Endothelial cell (in vitro differentiated cells): ENCODE measurements at places on chromosomes 2 and 18.

- no peak for DNase-seq
Measured at GRCh38 chr18:8484951-8485350, 124.3 kb upstream of the RAB12 start.

- no peak for DNase-seq
Measured at GRCh38 chr2:235024191-235024860, 72.5 kb downstream of the SH3BP4 start.

- no peak for DNase-seq
Measured at GRCh38 chr18:50401888-50402287, 27.0 kb downstream of the SKA1 start.

- DNase-seq = no peak
Measured at GRCh38 chr2:152549423-152549822, 167.8 kb downstream of the PRPF40A start.

DNA sequence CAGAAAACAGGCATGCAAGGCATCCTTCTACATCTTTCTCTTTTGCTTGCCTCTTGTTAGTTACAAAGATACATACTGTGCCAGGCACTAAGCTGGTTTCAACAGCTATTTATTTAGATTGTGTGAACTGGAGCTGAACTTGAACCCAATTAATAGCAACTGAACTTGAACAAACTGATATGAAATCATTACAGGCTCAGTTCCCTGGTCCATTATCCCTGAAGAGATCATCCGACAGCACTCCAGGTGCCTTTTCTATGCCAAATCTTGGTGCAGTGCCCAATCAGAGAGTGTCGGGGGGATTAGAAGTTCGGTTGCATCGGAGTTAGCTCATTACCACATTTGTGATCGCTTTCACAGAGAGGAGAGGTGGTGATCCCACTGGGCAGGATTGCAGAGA is 477.6 kb downstream of the PARD3B start:
- DNase-seq = no peak

DNA sequence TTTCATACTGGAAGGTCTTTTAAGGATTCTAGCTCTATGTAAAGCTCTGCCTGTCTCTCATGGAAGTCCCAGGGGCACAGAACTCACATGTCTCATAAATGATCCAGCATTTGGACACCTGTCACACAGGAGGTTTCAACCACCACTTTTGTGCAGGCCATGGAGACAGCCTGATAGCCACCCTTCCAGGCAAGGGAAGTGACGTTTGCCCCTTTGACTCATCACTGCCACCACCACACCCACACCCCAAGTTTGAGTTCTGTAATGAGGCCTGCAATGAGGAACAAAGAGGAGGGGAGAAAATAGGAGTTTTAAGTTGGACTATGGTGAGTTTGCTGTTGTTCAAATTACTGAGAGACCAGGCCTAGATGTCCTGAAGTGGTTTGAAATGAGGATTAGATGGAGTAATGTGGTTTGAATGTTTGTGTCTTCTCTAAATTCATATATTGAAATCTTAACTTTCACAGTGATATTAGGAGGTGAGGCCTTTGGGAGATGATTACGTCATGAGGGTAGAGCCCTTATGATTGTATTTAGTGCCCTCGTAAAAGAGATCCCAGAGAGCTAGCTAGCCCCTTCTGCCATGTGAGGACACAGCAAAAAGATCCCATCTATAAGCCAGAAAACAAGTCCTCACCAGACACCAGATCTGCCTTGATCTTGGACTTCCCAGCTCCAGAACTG is 175.3 kb upstream of the EPHA4 start:
- DNase-seq = no peak

DNA sequence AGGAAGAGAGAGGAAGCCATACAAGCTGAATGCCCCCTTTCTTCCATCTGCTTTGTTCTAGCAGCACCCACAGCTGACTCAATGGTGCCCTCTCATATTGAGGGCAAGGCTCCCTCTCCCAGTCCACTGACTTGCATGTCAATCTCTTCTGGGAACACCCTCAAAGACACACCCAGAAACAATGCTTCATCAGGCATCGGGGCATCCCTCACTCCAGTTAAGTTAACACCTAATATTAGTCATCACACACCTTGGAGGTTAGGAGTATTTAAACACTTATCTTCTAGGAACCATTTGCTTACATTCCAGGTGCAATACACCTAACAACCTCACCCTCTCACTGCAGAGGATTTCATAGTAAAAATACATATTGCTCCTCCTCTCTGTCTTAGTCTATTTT is 993.5 kb upstream of the DDX18 start:
- no peak for DNase-seq
